Activated naive CD4-positive, alpha-beta T cell (primary cell): ENCODE measurements at places on chromosomes 16 and 17.

- no peak for DNase-seq
Measured at GRCh38 chr17:43550754-43551153, 4.6 kb upstream of the ETV4 start.

DNA sequence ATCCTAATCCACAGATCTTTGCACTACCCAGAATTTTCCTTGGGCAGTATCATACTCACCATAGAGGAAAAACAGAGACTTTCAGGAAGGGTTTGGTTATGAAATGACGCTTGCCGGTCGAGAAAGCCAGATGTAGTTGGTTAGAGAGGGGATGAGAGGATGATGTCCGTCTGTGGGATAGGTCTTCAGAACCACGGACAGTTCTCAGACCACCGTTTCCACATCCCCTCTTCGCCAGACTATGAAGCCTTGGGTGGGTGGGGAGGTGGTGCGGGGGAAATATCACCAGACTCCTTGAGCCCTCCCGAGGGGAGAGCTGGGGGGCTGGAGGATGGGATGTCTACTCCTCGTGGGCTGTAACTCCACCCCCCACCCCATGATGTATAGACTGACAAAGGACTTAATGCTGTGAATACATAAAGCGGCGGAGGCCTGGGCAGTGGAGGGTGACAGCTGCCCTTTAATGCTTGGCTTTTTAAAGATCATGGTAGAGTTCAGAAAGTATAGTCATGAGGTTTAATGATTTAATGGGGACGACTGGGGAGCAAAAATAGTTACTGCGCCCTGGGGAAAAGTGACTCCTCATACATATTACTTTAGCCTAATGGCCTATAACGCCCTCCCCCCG is 96.6 kb downstream of the MRM1 start:
- DNase-seq, result no peak

DNA sequence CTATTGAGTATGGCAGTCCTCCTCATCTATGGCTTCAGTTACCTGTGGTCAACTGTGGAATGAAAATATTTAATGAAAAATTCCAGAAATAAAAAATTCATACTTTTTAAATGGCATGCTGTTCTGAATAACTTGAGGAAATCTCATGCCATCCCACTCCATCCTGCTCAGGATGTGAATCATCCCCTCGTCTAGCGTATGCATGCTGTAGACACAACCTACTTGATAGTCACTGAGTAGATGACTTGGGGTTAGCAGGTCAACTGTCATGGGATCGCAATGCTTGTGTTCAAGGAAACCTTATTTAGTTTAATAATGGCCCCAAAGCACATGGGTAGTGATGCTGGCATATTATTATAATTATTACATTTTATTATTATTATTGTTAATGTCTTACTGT is 4.8 kb upstream of the VAC14 start:
- DNase-seq, result no peak

DNA sequence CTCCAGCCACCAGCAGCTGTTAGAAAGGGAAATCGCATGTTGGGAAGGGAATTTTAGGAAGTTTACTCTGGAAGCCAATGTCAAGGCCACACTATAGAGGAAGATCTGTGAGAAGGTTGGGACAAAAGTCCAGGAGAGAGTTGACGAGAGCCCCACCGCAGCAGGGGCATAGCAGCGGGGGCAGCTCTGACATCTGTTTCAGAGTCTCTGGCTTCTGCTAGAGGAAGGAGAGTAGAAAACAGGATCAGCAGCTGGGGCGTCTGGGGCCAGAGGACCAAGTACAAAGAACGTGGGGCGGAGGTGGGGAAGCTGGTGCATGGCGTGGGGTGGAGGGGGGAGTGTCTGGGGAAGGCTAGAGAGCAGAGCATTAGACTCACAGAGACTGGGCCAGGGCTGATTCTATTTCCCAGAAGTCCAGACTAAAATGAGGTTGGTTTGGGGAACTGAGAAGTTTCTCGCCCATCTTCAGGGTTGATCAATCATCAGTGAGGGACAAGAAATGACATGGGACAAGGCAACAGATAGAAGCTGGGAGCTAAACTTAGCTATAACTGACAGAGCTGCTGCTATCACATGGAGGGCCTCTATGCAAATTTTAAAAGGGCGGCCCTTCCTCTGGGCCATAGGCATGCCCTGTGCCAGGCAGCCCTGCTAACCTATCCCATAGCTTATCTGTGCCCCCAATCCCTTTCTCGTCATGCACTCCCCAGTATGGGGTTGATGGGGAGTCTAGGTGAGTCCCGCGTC is 1.2 kb downstream of the RABEP2 start:
- DNase-seq, result no peak

DNA sequence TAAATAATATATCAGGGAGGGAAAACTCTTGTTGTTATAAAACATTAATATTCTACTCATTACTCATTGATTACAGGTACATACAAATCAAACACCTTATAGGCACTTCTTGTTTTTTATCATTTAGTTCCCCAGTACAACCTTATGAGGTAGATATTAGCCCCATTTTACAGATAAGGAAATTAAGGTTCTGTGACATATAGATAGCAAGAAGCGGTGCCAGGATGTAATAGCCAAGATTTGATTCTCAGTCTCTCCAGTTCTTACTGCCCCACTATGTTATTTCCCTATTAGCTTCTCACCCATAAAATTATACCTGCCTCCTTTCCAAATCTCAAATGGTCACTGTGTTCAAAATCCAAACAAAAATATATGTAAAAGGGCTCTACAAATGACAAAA is 36.9 kb downstream of the CMTM3 start:
- DNase-seq, result no peak

DNA sequence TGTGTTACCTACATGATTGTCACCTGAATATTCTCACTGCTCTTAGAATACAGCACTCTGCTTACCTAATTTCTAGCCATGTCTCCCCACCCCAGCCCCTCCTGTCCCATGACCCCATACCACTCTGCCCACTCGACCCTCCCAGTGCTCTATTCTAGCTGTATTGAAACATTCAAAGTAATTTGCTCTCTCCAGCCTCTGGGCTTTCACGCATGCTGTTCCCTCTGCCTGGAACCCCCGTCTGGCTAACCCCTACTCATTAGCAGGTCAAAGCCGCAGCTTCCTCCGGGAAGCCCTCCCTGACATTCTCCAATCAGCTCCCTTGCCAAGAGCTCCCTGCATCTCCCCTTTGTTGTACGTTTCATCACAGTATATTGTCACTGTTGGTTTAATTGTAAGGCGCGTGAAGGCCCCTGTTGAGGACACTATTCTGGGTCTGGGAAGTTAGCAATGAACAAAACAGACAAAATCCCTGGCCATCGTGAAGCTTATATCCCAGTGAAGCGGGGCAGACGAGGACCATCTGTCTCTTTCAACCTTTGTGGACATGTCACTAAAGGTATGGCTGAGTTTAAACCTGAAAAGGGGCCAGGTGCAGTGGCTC is 72.3 kb upstream of the LHX1 start:
- no peak for DNase-seq

DNA sequence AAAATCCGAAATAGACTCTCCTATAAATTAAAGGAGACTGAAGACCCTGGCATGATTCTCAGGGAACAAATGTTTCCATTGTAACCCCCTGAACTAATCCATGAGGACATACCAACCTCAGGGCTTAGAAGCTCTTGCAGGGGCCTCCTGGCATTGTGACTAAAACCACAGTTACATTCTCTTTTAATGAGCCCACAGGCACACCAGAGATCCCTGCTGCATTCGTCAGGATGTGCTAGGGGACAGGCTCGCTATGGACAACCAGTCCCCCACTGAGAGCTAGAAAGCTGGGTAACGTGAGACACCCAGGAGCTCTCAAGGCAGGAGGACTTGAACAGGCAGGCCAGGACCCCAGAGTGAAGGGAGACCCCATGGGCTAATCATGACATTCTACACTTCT is 140.6 kb upstream of the TNRC6C start:
- DNase-seq, result no peak

- no peak for DNase-seq
Measured at GRCh38 chr16:26189536-26189935, 497.8 kb downstream of the HS3ST4 start.

DNA sequence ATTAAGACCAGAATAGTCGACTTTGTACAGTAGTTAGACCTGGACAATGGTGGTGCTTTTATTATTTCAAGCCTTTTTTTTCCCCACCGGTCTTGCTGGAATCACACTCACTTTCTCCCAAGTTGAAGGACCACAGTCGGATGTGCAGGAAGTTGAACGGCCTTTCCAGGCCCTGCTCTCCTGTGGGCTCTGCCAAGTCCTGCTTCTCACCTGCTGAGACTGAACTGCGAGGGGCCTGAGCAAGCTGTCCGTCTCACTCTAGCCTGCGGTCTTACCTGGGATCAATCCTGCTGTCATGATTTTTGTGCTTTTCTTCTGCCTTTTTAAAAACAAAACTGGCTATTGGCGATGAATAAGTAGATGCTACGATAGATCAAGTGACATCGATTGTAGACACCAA is 1.3 kb downstream of the TLCD3A start:
- no peak for DNase-seq

DNA sequence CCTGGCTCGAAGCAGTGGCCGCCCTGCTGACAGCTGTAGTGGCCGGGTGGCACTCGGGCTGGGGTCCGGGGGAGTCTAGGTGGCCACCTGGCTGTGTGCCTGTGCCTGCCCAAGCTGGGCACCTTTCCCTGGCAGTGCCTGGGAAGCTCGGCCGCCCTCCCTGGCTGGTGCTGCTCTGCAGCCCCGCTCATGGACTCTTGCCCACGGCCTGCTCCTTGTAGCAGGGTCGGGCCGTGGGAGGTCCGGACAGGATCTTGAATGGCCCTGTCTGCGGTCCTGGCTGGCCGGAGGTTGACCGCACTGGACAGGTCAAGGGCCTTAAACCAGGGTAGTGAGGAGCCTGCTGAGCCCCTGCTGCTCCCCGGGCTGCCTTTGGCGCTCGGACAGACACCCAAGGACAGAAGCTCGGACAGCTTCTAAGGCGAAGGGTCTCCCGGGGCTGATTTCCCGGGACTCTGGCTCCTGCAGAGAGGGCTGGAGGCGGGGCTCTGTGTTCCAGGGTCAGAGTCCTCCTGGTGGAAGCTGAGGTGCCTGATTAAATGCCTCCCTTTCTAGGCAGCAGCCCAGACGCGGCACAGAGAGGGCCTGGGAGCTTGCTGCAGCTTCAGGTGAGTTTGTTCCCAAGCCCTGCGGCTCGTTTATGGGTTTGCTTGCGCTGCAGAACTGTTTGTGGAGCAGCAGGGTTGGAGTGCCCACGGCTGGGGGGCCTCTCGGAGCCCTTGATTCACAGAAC is 6.0 kb downstream of the CAPN15 start:
- no peak for DNase-seq

GRCh38 chr16:78749745-78750268 is 650.4 kb downstream of the WWOX start:
- DNase-seq, result no peak

DNA sequence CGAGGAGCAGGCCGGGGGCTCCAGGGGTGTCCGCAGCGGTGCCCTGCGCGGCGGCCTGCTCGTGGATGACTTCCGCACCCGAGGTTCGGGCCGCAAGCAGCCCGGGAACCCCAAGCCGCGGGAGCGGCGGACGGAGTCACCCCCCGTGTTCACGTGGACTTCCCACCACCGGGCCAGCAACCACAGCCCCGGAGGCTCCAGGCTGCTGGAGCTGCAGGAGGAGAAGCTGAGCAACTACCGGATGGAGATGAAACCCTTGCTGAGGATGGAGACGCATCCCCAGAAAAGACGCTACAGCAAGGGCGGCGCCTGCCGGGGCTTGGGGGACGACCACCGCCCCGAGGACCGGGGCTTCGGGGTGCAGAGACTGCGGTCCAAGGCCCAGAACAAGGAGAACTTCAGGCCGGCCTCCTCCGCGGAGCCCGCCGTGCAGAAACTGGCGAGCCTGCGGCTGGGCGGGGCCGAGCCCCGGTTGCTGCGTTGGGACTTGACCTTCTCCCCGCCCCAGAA is 75.8 kb downstream of the KLHDC4 start:
- no peak for DNase-seq

GRCh38 chr16:1313721-1314369 is 4.4 kb downstream of the UBE2I start:
- no peak for DNase-seq

DNA sequence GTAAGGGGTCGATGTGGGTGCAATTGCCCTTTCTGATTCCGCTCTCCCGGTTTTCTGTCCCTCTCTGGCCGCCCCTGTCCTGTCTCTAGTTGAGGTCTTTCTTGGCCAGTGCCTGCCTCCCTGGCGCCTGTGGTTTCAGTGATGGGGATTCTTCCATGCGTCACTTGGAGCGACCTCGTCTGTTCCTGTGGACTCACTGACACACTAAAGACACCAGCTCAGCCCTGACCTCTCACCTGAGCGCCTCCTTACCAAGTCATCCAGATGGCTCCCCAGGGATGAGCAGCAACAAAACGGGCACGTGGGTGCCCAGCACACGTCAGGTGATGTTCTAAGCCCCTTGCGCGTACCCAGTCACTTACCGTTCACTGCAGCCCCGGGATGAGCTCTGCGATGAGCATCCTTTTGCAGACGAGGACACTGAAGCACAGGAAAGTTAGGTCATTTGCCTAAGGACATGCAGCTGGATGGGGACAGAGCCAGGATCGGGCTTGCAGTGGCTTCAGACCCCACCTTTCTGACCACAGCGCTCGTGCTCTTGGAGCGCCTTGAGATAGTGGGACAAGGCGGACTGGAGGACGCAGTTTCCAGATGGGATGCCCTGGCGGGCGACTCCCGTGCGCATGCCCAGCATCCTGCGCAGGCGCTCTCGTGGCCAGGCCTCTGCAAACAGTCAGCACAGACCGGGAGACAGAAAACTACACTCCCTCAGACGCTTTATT is 11.5 kb upstream of the LGALS3BP start:
- DNase-seq, result no peak

DNA sequence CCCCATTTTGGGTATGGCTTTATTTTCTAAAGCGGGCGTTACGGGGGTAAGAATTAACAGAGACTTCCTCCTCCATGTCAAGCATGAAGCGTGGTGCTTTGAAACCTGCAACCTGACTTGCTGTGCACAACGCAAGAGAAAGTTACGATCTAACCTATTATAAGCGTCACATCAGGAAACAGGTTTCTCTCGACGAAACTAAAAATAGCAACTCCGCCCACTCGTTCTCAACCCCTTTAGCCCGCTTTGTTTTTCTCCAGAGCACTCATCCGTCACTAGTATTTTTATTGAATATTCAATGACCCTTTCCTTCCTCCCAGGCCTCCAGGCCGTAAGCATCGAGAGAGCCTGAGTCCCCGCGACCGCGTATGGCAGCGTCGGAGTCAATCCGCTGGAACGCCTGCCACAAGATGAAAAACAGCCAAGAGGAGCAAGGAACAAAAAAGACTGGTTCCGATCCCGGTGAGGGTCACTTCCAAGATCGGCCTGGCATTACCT is 555 bp downstream of the NUP88 start:
- DNase-seq, result peak; percentile 53

DNA sequence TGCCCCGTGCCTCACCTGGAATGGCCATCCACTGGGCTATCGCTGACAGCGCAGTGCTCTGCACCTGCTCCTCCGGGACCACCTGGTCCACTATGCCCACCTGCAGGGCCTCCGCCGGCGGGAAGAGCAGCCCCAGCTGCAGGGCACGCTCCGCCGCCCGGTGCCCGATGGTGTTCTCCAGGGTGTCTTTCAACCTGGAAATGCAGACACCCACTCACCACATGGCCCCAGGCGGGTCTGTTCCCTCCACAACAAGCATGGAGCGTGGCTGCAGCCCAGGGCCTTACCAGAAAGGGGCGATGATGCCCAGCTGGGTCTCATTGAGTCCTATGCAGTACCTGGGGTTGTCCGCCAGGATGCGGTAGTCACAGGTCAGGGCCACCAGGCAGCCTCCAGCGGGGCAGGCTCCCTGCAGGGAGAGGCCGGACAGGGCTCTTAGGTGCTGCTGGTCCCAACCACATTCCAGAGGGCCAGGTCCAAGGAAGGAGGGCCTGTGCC is 6.8 kb downstream of the DNASE1L2 start:
- DNase-seq, result no peak

- no peak for DNase-seq
Measured at GRCh38 chr16:74558873-74559272, 48.0 kb downstream of the GLG1 start.

- DNase-seq, result no peak
Measured at GRCh38 chr16:1820946-1821290, 5.7 kb downstream of the HAGH start.
